T-helper 17 cell (primary cell): ENCODE measurements at places on chromosomes 5 and 9. TPM values are rescaled to one million over a fixed set of nuclear protein-coding genes. Genes with fewer than 3 reads are reported as not detected.

- no peaks in the 10 kb centered on the region for H3K36me3 ChIP-seq
- H3K4me1 ChIP-seq = peaks cover 7% of the 10 kb centered on the region
- H3K27ac ChIP-seq = no peak overlapping the region
- H3K4me3 ChIP-seq = no peak overlapping the region
Measured at GRCh38 chr5:76813982-76814562, 4.8 kb upstream of the F2RL1 start.

Gene SH3RF2
- 0.60 TPM for total RNA-seq

GRCh38 chr9:125049212-125050049, 93.9 kb downstream of the SCAI start:
- no peaks in the 10 kb centered on the region for H3K4me1 ChIP-seq
- no peaks in the 10 kb centered on the region for H3K36me3 ChIP-seq
- no peak overlapping the region for H3K27ac ChIP-seq
- H3K27me3 ChIP-seq = no peaks in the 10 kb centered on the region
- no peak overlapping the region for H3K4me3 ChIP-seq

GRCh38 chr9:126886897-126887296, 26.5 kb downstream of the ZBTB34 start:
- H3K4me1 ChIP-seq = peaks cover 4% of the 10 kb centered on the region
- no peaks in the 10 kb centered on the region for H3K27me3 ChIP-seq
- H3K27ac ChIP-seq = no peak overlapping the region
- H3K36me3 ChIP-seq = no peaks in the 10 kb centered on the region
- H3K4me3 ChIP-seq = no peak overlapping the region
- DNase-seq = no peak

DNA sequence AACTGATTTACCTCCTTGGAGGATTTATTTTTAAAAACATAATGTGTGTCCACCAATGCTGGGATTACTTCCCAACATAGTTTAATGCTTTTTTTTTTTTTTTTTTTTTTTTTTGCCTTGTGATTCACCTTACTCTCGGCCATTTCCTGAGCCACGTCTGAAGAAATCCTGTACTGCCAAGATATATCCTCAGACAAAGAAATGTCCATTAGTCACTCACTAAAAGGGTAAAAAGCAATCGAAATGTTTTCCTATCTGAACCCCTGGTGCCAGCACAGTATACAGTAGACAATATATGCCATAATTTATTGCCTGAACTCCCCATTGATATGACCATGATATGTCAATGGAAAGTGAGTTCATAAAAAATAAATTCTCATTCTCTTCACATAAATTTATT, 344.1 kb downstream of the BNC2 start:
- no peaks in the 10 kb centered on the region for H3K27me3 ChIP-seq
- H3K4me1 ChIP-seq = no peaks in the 10 kb centered on the region
- H3K27ac ChIP-seq = no peak overlapping the region

DNA sequence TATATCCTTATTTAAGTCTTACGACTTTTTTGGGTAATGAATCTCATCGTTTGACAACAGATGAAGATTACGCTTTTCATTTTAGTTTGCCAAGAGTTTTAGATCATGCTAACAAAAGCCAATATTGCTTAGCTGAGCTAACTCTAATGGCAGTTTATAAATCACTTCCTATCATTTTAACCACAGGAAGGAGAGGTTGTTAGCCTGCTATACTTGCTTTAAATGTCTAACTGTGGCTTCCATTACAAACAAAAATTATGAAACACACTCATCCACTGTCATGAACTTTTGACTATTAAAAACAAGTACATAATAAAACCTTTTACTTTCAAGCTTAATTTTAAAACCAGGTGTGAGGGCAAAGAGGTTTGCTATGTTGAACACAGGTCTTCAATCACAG, 53.7 kb upstream of the ANKH start:
- DNase-seq = no peak
- peak overlapping the region; percentile 68 for H3K27ac ChIP-seq
- no peaks in the 10 kb centered on the region for H3K27me3 ChIP-seq
- H3K4me3 ChIP-seq = peak overlapping the region; percentile 64
- H3K4me1 ChIP-seq = peaks cover 13% of the 10 kb centered on the region

Gene DMRT3
- not detected for total RNA-seq

Gene GRM6
- not detected for total RNA-seq

- H3K27ac ChIP-seq = no peak overlapping the region
- no peak overlapping the region for H3K4me3 ChIP-seq
- no peaks in the 10 kb centered on the region for H3K36me3 ChIP-seq
- H3K27me3 ChIP-seq = peaks cover 22% of the 10 kb centered on the region
- no peak for DNase-seq
- H3K4me1 ChIP-seq = no peaks in the 10 kb centered on the region
Measured at GRCh38 chr5:137492331-137492730, 6.8 kb downstream of the SPOCK1 start.

GRCh38 chr9:35734096-35734495, 1.6 kb downstream of the CREB3 start:
- no peak overlapping the region for H3K4me3 ChIP-seq
- H3K27ac ChIP-seq = no peak overlapping the region
- H3K36me3 ChIP-seq = peaks cover 3% of the 10 kb centered on the region
- no peaks in the 10 kb centered on the region for H3K27me3 ChIP-seq
